ENCODE measurements at places on chromosomes 6 and 20.

DNA sequence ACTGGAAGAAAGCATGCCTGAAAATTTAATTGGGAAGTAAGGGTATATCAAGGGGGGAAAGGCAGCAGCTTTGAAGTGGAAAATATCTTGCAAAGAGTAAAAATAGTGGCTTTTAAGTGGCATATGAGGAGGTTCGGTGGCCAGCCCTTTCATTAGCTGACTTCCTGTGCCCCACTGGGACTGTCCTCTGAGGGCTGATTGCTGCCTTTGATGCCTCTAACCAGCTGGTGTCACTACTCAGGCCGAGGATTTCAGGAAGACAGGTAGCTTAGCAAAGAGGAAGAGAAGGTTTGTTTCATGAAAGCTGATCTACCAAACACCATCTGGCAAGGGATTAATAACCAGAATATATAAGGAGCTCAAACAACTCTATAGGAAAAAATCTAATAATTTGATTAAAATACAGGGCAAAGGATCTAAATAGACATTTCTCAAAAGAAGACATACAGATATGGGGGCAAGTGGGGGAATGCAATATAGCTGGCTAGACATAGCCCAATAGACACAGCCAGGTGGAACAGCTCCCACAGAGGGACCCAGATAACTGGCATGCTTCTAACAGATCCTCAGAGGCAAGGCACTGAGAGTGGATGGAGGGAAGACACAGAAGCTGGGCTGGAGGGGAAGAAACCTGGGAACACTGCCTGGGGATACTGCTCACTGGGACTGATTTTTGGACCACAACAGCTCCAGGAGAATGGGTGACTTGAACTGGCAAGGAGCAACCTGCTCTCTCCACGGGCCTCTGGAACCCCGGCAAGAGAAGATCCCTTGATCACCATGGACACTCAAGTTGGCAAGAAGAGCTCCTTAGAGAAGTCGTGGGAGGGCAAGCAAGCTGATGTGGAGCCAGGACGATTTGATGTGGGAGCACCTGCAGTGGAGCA, 33.2 kb downstream of the CCN2 start:
- no peak for DNase-seq

DNA sequence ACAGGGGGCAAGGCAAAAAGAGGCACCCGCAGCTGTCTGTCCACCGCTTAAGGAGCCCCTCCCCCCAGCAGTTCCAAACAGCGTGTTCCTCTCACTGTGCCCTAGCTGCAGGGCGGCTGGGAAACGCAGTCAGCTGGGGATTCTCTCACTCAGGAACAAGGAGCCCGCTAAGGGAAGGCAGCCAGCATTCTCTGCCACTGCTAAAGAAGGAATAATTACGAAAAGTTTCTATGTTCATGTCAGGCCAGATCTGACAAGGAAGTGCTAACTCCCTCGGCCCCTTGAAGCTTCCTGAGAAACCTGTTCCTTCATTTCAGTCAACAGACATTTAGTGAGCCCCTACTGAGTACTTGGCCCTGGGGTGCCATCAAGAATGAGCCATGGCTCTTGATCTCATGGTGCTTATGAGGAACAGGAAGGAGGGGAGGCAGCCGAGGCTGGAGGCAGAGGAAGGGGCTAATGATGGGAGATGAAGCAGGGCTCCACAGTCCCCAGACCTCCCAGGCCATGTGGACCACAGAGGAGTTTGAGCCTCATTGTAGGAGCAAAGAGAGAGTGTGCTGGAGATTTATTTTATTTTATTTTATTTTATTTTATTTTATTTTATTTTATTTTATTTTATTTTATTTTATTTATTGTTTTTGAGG, 101.7 kb upstream of the PMEPA1 start:
- DNase-seq: no peak

DNA sequence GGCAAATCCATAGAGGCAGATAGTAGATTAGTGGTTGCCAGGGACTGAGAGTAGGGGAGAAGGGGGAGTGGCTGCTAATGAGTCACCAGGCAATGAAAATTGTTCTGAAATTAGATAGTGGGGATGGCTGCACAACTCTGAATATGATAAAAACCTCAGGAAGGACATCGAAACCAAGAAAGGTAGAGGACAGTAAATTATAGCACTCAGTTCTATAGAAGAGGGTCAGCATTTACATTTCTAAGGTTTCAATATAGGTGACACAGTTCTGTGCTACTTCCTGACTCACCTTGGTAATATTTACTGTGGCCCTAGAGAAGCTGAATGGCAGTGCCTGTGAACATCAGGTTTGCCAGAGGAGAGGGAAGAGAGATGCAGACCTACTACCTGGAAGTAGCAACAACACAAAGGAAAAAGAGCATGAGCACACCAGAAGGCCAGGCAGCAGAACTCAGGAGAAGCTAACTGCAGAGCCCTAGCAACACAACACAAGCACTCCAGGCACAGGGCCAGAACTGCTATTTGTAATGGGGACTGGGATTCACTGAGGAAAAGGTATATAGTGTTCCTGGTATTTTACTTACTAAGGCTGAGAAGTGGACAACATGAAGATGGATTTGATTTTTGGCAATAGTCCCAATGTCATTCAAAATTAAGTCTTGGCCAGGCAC, 75.9 kb downstream of the PLCG1 start:
- DNase-seq: peak; percentile 77

DNA sequence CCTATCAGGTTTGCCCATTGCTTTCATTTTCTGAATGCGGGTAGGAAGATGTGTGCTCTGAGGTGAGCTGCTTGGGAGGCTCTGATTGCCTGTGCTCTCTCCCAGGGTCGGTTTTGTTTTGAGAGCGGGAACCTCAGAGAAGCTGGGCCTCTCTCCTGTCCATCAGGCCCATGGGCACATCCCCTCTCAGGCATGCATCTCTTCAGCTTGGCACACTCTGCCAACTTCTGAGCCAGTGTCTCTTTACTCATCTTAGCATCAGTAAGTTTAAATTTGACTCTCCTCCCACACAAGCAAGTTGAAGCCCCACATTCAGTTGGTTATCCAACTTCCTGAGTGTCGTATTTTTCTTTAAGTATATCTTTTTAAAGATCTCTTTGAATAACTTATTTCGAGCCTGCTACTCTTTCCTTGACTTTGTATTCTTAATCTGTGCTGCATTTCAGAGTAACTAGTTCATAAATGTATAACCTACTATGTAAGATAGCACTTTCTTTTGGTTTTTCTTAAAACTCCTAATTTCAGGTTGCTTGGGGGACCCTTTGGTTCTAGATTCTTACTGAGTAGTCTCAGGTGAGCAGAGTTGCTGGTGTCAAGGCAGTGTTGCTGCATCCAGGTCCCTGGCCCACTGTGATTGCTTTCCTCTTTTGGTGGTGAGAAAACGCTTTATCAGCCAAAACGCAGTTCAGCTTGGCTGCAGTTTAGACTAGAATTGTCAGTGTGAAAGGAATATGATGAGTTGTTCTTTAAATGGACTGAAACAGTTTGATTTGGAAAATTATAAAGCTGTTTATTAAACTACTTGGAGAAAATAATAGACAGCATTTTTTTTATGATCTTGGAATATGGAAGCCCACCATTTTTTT, 54.8 kb downstream of the SNX9 start:
- no peak for DNase-seq

DNA sequence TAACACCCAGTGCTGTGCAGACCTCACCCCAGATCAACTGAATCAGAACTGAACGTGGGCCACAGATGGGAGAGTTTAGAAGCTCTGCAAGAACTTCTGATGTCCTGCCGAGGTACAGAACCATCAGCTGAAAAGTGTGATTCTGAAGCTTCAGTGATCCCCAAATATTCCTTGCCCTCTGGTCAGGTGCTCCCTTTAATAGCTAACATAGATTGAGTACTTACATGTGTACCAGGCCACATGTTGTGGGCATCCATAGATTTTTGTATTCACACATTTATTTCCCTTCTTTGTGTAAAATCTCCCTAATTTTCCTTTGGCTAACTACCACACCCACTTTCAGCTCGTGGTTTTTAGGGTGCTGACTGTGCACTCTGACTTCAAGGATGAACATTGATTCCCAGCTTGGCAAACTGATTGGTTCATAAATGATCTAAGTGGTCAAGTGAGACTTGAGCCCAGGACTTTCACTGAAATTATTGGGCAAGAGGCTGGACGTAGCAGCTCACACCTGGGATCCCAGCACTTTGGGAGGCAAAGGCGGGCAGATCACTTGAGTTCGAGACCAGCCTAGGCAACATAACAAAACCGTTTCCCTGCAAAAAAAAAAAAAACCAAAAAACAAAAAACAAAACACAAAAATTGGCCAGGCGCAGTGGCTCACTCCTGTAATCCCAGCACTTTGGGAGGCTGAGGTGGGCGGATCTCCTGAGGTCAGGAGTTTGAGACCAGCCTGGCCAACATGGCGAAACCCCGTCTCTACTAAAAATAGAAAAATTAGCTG, 162.2 kb downstream of the BCAS1 start:
- DNase-seq: no peak

- DNase-seq: no peak
Measured at GRCh38 chr6:144033816-144034735, 26.0 kb upstream of the PLAGL1 start.

GRCh38 chr20:59207742-59208357, 44.2 kb downstream of the ZNF831 start:
- DNase-seq: no peak

Data from NCI-H2029 treated with DMSO at 0.1 percent for 48 hours (cell line).